Activated T-cell treated with anti-CD3 and anti-CD28 coated beads for 1 hour (primary cell): ENCODE measurements at places on chromosomes 3 and 15.

DNA sequence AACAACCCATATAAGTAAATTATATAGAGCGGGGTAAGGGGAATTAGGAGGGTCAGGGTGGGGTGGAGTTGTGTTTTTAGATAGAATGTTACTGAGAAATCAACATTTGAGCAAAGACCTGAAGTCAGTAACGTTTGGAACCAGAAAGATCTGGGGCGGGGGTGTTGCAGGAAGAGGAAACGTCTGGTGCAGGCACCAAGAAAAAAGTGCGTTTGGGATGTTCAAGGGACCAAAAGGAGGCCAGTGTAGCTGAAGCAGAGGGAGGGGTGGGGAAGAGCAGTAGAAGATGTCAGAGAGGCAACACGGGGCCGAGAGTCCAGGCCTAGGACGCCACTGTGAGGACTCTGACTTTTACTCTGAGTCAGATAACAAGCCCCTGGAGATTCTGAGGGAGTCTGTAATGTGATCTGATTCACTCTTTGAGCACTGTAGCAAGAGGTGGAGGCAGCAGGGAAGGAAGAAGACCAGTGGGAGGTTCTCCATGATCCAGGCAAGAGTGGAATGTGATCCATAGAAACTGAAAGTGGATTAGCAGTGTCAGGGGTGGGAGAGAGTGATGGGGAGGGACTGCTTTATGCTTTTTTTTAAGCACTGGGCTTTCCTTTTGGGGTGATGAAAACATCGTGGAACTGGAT, 179.3 kb upstream of the CHRM5 start:
- DNase-seq = no peak

DNA sequence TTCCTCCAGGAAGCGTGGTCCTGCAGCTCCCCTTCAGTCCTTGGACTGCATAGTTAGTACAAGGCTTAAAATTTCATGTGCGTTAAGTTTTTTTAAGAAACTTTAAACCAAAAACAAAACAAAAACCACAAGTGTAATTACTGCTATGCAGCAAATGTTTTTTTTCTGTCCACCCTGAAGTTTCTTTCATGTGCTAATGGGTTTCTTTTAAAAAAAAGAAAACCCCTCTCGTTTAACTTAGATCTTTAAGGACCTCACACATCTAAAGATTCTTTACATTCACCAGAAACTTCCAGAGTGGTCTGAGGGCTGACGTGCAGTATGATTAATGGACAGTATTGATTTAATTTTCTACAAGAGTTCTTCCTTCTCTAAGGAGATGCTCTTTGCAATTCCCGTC, 72.0 kb upstream of the PYGO1 start:
- no peak for DNase-seq

DNA sequence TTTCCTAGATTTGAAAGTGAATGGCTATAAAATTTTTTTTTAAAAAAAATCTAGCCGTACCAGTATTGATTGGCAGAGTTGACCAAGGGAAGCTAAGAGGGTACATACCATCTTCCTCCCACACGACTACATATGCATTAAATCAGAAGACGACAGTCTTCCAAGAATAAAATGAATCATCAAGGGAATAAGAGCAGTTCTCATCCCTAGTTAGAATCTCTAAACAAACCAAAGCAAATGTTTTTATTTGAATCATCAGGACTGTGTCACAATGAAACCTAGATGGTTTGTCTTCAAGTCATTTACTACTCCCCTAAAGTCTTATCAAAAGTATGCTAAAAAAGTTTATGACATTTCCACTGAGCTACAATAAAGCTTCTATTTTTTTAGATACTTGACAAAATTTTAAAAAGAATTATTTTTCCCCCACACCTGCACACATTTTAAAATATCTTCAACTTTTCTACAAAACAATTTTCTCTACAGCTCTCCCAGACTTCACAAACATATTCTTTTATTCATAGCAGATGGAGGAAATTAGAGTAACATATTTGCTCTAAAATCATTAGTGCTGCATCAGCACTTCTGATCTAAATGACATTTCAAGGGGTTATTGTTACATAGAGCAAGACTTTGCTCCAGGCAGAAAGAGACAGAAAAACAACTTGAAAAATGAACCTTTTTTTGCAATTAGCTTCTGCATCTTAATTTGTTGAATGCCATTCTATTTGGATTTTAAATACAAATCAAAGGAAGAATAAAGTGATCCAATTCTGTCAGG, 547.1 kb downstream of the FHIT start:
- DNase-seq = no peak

DNA sequence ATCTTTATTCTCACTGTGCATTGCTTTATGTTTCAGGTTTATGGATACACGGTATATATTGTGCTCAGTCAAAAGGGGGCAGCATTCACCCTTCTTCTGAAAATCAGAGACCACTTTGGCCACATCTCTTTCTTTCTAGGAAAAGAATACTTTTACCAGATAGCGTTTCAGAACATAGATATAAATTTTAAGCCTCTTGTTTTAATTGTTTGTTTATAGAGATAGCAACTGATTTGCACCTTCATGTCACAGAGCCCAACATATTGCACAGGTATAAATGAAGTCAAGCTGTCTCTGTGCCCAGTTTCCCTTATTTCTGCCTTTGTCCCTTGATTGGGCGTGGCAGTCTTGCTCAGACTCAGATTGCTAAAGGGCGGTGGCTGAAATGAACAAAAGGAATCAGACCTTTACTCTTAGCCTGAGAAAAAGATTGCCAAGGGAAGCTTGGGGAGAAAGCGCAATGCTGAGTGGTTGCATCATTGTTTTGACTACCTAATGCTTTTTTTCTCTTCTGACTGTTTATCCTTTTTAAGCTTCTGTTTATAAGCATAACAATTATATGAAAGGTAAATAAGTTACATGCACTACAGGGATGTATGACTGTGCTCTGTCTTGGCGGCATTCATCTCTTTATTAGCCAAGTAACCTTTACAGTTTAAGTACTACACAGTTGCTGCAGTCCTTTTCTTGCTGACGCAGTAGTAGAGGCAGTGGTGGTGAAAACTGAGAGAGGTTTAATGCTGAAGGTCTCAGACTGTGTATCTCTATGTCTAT, 70.8 kb upstream of the ZBTB20 start:
- no peak for DNase-seq

DNA sequence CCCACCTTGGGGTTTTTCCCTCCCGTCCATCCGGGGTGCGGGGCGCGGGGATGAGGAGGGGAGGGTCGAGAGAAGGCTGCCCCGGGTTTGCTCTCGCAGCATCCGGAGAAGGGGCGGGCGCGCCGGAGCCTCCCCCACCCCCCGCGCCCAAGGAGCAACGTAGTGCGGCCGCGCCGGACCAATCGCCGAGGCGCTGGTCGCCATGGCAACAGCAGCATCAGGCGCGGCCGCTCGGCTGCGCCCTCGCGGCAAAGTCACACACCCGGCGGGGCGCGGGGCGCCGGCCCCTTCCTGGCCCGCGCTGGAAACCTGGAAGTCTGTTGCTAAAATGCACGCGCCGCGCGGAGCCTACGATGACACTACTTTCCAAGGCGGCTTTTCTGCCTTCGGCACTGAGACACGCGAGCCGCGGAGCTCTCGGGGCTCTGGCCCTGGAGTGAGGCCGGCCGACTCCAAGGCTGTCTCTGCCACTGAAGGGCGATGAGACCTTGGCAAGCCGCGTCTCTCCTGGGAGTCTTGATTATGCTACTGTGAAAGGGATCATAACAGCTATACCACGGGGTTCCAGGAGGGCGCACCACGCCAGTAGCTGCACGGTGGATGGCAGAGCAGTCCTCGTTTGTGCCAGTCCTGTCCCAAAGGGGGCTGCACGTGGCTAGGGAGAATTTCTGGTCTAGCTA, at the start of gene IQSEC1:
TSS of gene IQSEC1 (minus strand) at position 104 of the 680 bp plus-strand sequence. CDS start 415 bp downstream, outside the sequence.
- peak; percentile 67 for DNase-seq

- DNase-seq = no peak
Observed at GRCh38 chr15:58627046-58627445, 122.5 kb downstream of the ADAM10 start.

DNA sequence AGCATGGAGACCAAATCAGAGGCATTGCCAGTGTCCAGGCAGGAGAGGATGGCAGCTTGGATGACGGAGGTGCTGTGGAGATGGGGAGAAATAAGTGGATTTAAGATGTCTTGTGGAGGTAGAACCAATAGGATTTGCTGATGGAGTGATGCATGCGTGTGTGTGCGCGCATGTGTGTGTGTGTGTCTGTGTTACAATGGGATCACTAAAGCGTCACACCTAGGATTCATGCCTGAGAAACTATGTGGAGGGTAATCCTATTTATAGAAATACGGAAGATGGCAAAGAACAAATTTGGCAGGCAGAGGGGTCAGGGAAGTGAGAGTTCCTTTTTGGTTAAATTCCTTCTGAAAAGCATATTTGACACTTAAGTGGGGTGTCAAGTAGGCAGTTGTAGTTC, 64.8 kb upstream of the ARL8B start:
- DNase-seq = no peak

GRCh38 chr3:44995142-44995770, 19.2 kb downstream of the EXOSC7 start:
- DNase-seq = no peak

- no peak for DNase-seq
Observed at GRCh38 chr3:129564981-129565644, 22.1 kb downstream of the H1-8 start.

GRCh38 chr15:47551079-47551478, 166.2 kb upstream of the SEMA6D start:
- no peak for DNase-seq

DNA sequence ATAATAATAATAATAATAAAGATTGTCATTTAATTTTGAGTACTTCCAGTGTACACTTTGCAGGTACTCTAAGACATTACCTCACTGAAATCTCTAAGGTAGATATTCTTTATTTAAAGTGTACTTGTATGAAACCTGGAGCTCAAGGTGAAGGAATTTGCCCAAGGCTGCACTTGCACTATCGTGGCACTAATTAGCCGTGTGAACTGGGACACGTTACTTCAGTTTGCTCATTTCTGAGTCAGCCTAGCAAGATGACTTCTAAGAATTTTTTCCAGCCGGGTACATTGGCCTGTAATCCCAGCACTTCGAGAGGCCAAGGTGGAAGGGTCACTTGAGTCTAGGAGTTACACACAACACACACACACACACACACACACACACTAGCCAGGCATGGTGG, 33.5 kb downstream of the MLH1 start:
- DNase-seq = no peak

DNA sequence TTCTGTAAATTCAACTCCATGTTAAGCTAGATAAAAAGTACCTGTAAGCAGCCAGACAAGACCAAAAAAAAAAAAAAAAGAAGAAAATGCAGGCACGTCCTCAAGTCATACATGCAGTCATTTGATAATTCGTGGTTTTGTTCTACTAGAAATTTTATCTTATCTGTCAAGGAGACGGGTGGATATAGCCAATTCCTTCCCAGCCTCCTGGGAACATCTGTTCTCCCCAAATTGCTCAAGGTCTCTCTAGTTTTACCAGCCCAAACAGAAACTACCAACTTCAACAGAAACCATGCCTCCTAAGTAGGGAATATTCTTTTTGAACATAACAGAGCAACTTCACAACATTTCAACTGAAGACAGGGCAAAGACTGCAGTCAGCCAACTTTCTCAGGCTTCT, 19.5 kb downstream of the RYK start:
- no peak for DNase-seq

DNA sequence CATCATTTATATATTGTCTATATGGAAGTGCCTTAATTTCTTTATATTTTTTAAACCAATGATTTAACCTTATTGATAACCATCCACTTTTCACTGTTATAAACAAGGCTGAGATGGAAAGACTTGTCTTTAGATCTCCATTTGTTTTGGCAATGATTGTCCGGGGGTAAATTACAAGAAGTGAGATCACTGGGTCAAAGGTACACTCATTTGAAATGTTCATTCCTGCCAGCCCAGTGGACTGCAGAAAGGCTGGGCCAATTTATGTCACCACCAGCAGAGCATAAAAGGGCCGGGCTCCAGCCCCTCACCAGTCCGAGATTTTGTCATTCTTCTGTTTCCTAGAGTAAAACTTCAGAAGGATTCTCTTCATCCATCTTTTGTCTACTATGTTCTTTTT, 93.6 kb upstream of the NEO1 start:
- DNase-seq = no peak

- no peak for DNase-seq
Observed at GRCh38 chr15:71151081-71151480, 35.8 kb downstream of the THSD4 start.

DNA sequence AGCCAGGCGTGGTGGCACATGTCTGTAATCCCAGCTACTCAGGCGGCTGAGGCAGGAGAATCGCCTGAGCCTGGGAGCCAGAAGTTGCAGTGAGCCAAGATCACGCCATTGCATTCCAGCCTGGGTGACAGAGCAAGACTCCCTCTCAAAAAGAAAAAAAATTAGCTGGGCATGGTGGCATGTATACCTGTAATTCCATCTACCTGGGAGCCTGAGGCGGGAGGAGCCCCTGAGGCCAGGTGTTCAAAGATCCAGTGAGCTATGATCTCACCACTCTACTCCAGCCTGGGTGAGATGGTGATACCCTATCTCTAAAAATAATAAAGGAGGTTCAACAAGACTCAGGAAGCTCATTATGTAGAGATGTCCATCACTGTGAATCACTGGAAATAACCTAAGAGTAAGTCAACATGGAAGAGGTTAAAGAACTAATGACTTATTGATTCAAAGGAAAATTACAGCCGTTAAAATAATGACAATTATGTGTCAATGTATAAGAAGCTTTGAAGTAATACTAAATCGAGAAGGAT, 19.8 kb upstream of the RAB7A start:
- DNase-seq = no peak

GRCh38 chr15:31563001-31563400, 236.4 kb downstream of the KLF13 start:
- DNase-seq = no peak

DNA sequence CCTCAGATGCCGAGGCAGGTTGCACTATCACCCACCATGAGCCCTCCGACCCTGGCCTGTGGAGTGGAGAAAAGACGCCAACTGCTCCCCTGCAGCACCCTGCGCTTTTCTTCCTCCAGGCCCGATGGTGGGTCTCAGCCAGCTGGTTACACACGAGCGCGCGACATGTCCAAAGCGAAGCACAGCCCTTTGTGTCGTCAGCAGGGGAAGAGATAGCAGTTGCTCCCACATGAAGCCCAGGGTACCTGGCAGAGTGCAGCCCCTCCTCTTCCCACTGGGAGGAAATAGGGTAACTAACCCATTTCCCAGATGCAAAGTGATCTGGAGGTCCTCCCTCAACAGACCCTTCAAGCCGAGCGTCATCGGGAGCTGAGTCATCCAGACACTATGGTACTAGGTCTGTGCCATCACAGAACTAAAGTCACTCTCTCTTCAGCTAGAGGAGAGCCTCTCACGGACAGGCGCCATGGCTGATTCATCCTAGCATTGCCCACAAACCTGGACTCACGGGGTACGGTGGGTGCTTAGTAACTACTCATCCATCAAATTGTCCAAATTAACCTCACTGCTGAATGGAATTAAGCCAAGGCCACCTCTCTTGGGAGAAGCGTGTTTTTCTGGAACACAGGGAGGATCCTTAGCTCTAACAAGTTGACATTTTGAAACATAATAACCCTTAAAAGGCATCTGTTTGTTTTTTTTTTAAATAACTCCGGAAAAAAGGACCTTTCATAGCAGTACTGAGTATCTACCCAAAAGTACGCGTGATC, 45.2 kb upstream of the BDH1 start:
- DNase-seq = no peak

DNA sequence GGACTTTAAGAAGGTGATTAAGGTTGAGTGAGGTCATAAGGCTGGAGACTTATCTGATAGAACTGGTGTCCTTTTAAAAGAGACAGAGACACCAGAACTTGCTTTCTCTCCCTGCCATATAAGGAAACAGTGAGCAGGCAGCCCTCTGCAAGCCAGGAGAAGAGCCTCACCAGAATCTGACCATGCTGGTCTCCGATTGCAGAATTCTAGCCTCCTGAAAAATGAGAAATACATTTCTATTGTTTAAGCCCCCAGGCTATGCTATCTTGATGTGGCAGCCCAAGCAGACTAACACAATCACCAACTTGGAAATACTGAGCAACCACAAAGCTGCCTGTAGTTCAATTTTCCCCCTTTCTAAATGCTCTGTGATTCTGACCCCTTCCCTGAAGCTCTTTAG, 161.4 kb upstream of the RARB start:
- no peak for DNase-seq
